ENCODE measurements at places on chromosomes 5 and 9.

DNA sequence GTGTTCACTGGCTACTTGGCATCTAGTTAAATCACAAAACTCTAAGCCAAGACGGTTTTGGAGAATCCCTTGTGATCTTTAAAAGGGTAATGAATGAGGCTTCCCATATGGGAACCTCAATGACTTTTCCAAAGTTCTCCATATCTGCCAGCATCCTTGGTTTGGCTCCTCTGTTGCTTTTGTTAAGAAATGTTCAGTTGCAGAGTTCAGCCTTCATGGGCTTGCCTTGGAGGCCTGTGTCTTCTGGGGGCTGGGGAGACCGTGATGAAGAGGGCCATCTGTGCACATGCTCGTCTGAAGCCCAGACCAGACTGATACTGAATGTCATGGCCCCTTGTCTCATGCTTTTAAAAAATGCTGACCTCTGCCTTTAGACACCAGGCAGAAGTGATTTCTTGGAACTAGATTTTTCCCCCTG, 84.3 kb downstream of the RAI14 start:
- no peak for DNase-seq

DNA sequence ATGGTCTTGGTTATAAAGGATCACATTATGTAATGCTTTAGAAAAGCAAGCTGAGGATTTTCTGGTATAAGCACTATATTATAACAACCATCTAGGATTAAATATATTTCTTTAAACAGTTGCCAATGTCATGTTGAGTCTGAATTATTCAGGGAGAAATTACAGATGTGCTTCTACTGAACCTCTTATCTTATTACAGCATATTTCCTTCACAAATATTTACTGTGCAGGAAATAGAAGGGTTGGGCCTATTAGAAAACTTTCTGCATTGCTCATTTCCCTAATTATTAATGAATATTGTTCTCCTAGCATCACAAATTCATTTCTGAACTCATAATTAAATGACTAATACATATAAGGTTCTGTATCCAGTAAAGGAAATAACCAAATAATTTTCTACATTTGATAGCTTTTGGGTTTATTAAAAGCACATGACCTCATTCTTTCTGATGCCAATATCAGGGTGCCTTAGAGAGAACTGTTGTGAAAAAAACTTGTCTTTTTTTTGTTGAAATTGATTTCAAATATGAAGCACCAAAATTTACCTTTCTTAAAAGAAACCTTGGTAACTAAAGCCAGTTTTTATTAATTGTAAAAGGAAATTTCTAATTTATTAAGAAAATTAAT, 476.8 kb upstream of the PTGER4 start:
- DNase-seq = no peak

DNA sequence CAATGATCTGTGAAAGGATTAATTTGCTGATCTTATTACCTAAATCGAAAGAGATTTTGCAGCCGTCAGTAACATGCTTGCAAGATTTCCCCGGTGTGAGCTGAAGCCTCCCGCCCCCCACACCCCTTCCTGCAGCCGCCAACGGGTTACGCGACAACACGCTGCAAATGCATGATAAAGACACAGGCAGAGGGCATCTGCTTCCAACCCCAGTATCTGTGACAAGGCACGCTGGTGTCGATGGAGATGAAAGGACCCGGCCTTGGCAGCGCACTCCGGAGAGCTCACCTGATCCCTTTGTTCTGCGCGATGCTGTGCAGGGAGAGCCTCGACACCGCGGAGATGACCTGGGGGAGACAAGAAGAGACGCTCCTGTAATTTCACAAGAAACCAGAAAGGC, 122.9 kb upstream of the SARDH start:
- DNase-seq = no peak

GRCh38 chr5:38455796-38456330, 100.6 kb downstream of the LIFR start:
- no peak for DNase-seq

DNA sequence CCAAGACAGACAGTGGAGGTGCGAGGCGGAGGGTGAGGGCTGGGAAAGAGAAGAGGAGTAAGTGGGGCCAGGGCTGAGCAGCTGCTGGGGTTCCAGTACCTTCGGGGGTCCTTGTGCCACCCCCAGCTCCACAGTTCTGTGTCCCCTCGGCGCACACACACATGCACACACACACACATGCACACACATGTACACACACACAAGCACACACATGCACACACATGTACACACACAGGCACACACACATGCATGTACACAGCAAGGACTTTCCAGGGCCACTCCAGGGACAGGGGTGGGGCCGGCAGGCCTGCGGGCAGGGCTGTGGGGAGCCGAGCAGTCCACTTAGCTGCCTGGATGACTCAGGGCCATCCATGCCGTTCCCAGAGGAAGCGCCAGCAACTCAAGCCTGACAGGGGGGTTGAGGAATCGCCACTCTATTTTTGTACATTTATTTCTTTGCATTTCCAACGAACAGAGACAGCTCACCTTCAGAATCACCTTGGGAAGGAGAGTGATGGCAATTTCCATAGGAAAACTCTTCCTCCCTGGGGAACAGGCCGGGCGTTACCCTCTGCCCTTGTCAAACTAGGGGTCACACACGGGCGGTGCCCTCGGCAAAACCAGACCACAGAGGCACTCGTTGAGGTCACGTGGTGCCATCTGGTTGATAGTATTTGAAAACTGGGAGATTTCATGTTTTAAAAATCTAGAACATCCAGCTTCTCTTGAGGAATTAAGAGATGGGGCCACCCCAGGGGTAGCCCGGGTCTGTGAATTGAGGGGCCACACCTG, 135.7 kb downstream of the ADAMTS2 start:
- no peak for DNase-seq

GRCh38 chr5:52893105-52893504, 96.0 kb upstream of the ITGA2 start:
- no peak for DNase-seq

- no peak for DNase-seq
These were observed 62.8 kb downstream of the INSYN2B start for GRCh38 chr5:169917500-169917899.

DNA sequence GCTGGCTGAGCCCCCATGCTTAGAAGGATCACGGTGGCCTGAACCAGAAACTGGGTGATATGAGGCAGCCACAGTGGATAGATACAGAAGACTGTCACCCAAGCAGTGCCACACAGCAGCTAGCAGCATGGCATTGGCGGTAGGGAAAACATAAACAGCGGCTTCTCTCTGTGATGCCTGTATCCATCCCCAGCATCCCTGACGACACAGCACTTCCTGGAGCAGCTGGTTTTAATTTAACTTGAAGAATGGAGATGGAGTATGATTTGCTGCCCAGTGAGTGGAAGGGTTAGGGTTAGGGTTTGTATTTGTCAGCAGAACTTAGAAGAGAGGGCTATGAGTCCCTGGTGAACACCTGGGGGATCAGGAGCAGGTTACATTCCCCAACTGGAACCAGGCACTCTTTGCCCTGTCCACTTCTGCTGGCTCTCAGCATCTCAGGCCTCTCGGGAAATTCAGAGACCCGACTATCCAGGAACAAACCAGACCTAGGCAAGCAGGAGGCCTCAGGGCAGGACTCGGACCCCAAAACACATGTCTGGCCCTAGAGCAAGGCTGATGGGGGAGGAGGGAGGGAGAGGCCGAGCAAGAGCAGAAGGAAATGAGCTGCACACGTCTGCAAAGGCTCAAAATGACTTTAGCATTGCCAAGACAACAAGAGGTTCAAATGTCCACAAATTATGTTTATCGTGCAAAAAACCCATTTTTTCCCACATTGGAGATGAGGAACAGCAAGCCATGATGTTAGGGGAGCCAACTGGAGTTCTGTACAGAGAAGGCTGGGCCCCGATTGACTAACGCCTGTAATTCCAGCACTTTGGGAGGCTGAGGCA, 6.5 kb upstream of the GGTA1 start:
- DNase-seq = no peak

GRCh38 chr9:14314929-14315874, 1.3 kb upstream of the NFIB start:
- DNase-seq = no peak

GRCh38 chr5:164577742-164578141, 1072.3 kb downstream of the MAT2B start:
- DNase-seq = no peak

- DNase-seq = no peak
These were observed 534.4 kb downstream of the RAB3C start for GRCh38 chr5:59117320-59117719.

- DNase-seq = no peak
These were observed 141.4 kb downstream of the AOPEP start for GRCh38 chr9:94867842-94868312.

GRCh38 chr5:90941002-90941720, 382.6 kb downstream of the ADGRV1 start:
- DNase-seq = no peak

GRCh38 chr5:57696825-57697570, 214.4 kb upstream of the ACTBL2 start:
- DNase-seq = no peak

GRCh38 chr9:89218040-89218928, 39.7 kb upstream of the SHC3 start:
- DNase-seq = no peak

DNA sequence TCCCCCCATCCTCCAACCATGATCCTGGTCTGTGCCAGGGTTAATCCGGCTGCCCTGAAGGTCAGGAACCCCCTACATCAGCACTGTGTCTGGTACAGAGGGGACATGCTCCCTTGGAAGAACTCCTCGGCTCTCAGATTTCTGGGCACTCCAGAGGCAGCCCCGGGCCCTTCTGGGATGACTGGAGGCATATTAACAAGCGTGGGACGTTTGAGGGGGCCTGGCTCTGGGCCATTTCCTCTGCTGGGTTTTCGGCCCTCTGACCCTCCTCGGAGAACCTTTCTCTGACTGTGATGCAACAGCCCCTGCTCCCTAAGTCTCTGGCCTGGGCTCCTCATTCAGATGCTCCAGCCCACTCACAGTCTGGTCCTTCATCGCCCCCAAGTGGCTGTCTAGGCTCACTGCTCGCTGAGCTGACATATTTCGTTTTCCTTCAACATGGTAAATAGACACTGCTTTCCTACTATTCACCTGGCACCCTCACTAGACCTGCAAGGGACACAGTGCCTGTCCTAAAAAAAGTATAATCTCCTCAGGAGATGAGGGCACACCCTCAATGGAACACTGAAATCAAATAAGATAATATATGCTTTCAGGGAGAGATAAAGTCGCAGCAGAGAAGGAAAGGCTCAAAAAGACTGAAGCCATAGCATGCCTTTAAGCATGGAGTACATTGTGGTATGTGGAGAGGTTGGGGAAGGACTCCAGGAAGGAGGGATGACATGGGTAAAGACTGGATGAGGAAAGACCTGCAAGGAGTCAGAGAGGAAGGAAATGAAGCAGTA, 404.7 kb upstream of the TRPC7 start:
- DNase-seq = peak; percentile 4

- no peak for DNase-seq
These were observed 9.6 kb downstream of the TMOD1 start for GRCh38 chr9:97510797-97511654.

GRCh38 chr9:29322240-29322639, 1749.0 kb upstream of the C9orf72 start:
- no peak for DNase-seq

GRCh38 chr9:137402746-137403145, 20.2 kb downstream of the EXD3 start:
- no peak for DNase-seq

Data from NCI-H1417 treated with DMSO at 0.1 percent for 48 hours (cell line).